ENCODE measurements at places on chromosomes 3 and 15. TPM values are rescaled to one million over a fixed set of nuclear protein-coding genes. Genes with fewer than 3 reads are reported as not detected.

DNA sequence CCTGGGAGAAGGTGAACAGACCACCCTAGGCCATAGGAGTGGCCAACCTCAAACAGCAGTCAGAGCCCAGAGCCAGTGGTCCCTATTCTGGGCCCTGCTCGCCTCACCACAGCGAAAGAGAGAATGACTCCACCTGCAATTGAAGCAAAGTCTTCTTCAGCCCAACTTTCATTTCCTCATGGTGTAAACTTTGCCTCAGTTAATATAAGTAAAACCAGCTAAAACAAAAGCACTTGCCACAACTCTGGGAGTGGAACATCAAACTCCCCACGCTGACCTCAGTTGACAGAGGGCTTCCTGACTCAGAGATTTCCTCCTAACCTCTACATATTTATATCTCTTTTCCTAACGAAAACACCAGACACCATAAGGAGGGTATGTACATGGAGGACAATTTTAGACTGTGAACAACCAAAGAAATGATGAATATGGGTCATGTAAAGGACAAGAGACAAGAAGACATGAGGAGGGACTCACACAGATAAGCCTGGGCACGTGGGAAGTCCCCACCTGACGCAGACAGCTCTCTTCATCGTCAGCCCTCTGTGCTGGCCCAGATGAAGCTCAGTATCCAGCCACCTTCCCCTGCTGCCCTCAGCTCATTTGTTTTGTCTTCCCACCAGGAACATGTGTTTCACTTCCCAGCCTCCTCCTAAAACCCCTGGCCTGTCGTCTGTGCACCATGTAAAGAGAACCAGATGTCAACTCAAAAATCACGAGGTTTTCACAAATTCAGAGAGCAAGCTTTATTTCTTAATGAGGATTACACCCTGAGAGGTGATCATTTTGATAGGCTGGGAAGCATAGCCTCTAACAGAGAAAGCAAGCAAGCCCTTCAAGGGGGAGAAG, 140.9 kb downstream of the KCNMB2 start:
- no peak for DNase-seq

- no peak for DNase-seq
Observed at GRCh38 chr3:33921608-33922007, 123.2 kb downstream of the PDCD6IP start.

- no peak for DNase-seq
Observed at GRCh38 chr15:55237219-55238130, 40.7 kb upstream of the RSL24D1 start.

DNA sequence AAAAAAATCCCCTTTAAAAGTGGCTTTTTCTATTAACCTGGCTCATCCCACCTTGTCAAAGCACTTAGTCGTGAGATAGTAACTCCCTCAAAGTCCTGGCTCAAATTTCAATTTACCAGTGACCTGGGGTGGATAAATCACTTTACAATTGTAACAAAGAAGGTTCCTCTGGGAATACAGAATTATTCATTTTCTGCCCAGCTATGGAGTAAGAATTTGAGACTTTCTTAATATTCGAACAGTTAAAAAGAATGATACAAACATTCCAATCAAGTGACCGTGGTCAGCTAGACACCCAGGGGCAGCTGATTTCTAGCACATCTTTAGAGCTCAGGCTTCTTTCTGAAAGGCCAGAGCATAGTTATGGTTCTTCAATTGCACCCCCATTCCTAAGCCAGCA, 291.0 kb upstream of the TGFBR2 start:
- DNase-seq: no peak

DNA sequence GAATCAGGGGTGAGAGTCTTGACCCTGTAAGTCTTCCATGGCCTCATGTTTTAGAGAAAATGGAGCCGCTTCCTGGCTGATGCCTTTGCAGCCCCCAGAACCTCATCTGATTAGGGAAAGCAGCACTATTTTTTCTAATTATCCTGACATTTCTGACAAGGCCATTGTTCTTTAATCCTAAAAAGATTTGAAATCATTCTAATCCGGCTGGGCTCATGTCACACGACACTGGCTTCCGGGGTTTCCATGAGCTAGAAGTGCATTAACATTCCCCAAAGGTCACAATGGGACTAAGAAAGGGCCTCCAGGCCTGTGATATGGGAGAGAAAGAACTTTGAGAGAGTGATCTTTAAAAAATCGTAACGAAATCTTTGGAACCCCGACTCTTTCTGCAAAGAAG, 33.1 kb downstream of the RBP2 start:
- DNase-seq: no peak

DNA sequence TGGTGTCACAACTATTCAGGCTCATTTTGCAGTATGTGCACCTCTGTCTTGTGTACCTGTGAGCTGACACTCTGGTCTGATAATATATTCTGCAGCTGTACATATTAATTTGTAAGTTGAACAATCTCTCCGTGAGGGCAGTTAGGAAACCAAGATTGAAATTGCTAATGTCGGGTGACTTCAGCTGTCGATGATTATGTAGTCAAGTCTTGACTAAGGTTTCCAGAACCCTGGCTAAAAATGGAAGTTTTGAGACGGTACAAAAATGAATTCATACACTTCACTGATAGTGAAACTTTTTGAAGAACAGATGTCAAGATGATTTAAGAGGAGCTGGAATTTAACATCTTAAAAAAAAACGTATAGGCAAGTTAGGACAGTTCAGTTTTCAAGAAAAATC, 196.8 kb upstream of the ICE2 start:
- DNase-seq: no peak

DNA sequence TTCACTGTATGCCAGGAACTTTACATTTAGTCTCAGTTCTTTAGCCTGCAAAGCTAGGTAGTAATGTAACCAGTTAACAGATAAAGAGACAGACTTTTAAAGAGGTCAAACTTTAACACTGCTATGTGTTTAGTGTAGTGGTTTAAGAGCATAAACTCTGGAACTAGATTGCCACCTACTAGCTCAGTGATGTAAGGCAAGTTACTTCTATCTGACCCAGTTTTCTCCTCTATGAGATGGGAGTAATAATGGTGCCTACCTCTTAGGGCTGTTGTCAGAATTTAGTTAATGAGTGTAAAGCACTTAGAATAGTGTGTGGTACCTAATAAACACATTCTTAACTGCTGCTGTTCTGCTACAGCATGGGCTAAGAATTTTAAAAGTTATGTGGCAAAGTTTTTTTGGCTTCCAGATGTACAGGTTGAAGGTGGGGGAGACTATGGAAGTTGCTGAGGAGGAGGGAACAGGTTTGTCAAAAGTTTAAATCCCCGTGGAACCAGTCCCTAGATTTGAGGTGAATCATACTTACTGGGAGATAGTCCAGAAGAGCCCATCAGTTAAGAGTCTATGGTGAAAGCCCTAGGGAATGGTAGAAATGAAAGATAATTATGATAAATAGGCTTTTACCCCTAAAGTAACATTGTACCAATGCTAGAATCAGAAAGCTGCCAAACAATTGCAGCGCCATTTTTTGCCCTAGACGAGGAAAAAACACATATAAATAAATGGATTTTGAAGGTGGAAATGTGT, 13.9 kb downstream of the TSC22D2 start:
- no peak for DNase-seq

- DNase-seq: no peak
Observed at GRCh38 chr15:92232317-92232716, 161.4 kb upstream of the ST8SIA2 start.

DNA sequence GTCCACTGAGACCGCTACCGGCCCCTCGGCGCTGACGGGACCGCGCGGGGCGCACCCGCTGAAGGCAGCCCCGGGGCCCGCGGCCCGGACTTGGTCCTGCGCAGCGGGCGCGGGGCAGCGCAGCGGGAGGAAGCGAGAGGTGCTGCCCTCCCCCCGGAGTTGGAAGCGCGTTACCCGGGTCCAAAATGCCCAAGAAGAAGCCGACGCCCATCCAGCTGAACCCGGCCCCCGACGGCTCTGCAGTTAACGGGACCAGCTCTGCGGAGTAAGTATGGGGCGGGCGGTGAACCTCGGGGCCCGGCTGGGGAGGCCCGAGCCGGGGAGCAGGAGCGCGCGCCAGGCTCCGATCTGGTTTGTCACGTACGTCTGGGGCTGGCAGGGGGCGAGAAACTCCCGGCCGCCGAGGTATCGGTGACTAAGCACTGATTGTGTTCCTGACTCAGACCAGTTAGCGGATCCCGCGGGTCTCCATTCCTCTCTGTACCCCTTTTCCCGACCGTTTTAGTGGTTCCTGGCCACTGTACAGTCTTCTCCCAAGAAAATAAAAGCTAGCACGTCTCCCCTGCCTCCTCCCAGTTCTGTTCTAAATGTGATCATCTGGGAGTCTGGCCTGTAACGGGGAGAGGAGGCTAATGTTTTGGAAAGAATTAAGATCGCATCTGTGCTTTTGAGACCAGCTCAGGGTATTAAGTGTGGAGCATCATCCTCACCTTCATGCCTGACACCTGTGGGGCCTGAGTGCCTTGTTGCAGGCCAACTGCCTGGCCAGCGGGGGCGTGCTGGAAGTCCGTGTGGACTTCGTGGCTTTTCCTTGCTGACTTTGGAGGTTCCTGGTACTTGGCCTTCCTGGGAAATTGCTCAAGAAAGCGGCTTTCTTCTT, 691 bp downstream of the MAP2K1 start:
- peak; percentile 77 for DNase-seq

DNA sequence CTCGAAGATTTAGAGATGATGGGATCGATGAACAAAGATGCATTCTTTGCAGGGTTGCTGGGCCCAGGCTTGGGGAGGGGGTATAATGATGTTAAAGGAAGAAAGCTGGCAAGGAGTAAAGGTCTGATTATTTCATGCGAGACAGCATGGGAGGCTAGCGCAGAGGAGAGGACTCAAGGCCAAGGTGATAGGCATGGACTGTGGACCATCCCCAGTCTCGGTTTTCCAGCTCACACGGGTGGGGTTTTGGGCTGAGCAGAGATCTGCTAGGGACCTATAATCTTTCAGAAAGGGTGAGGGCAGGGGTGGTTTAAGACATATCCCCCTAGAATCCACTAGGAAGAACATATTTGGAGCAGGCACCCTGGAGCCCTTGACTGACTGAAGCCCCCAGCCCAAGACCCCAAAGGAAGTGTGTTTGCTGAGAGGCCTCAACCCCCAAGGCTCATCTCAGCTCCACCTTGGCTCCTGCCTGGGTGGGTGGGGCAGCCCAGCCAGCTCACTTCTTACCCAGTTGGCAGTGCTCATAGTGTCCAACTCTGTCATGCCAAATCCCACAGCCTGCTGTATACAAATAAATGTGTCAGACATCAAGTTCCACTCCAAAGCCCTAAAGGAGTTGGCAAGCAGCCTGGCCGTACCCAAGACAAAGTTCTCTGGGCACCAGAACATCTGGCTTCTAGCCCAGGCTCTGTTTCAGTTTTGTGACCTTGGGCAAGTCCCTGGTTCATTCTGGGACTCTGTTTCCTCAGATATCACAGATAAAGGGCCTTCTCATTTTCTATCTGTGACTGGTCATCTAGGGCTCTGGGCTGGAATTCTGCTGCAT, 17.9 kb downstream of the ACSBG1 start:
- peak; percentile 64 for DNase-seq

- DNase-seq: no peak
Observed at GRCh38 chr3:142566096-142566495, 12.4 kb downstream of the ATR start.

DNA sequence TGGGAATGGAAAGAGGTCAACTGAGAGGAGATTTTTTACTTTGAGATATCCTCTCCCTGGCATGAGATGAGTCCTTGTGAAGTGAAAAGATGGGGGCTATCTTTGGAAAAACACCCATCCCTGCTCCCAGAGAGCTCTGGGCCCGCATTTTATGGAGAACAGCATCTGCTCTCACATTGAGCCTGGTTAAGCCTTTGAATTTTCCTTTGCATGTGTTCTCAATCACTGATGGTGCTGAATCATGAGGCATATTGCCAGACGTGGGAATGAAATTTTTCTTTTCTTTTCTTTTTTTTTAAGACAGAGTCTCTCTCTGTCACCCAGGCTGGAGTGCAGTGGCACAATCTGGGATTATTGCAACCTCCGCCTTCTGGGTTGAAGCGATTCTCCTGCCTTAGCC, 24.4 kb downstream of the TMEM45A start:
- no peak for DNase-seq

MME gene
- 82.1 TPM for total RNA-seq

- DNase-seq: no peak
Observed at GRCh38 chr15:75198560-75199356, 2.9 kb upstream of the C15orf39 start.

- no peak for DNase-seq
Observed at GRCh38 chr15:68312701-68313204, 35.2 kb downstream of the FEM1B start.

DNA sequence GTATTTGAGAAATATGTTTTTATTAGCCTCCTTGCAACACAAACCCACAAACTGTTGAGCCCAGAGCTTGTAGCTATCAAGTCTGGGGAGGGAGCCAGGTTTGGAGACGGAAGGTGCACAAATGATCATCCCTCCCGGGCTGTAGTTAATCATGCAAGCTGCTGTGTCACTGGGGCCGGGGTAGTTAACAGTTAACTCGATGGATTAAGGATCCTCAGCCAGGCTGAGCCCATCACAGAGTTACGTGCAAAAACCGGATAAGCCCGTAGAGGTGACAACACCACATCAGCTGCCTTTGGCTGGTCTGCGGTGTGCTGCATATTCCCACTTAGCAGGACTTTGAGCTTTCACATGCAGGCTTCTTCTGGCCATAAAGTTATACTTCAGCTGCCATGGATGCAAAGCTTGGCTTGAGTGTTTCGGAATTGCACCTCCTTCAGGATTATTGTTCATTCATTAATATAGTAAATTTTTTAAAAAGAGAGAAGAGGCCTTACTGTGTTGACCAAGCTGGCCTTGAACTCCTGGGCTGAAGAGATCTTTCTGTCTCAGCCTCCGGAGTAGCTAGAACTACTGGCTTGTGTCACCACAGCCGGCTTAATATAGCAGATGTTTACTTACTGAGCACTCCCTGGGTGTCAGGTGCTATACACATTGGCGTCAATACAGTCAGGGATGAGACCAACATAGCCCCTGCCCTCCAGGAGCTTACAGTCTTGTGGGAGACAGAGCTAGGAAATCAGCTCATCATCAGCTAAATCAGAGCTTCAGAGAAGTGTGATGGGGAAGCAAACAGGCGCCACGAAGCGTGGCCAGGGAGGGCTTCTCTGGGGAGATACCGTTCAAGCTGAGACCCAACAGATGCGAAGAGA, 226.8 kb upstream of the BHLHE40 start:
- DNase-seq: no peak

COL6A6 gene
- total RNA-seq: 10.1 TPM

SATB1 gene
- 35.4 TPM for total RNA-seq

ALDH1L1 gene
- total RNA-seq: 2.4 TPM

- peak; percentile 11 for DNase-seq
Observed at GRCh38 chr3:139944256-139944910, 9.4 kb downstream of the CLSTN2 start.

GRCh38 chr3:187210545-187211327, 13.4 kb downstream of the RTP1 start:
- DNase-seq: no peak

TSC22D2 gene
- total RNA-seq: 26.1 TPM

GABRR3 gene
- not detected for total RNA-seq

HYAL1 gene
- 99.1 TPM for total RNA-seq

- DNase-seq: no peak
Observed at GRCh38 chr15:72585476-72586058, 68.9 kb upstream of the GOLGA6B start.

ITIH1 gene
- not detected for total RNA-seq

Data from upper lobe of left lung (tissue), 6 donors.